ENCODE measurements at places on chromosomes 1 and 21.

DNA sequence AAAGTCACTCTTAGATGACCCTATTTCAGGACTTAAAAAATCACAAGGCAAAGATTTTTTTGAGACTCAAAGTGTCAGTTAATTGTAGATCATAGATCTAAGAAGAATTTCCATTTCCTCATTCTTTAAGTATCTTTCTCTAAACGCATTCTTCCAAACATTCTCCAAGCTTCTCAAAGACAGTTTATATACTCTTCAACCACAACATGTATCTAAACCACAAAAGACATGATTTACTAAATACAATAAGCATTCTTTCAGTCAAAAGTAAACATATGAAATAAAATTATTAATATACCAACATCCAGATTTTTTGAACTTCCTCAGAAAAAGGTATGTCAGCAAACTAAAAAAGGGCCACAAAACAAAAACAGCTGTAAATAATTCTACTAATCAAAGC lies 24.4 kb downstream of the RC3H1 start:
- no peak for DNase-seq

DNA sequence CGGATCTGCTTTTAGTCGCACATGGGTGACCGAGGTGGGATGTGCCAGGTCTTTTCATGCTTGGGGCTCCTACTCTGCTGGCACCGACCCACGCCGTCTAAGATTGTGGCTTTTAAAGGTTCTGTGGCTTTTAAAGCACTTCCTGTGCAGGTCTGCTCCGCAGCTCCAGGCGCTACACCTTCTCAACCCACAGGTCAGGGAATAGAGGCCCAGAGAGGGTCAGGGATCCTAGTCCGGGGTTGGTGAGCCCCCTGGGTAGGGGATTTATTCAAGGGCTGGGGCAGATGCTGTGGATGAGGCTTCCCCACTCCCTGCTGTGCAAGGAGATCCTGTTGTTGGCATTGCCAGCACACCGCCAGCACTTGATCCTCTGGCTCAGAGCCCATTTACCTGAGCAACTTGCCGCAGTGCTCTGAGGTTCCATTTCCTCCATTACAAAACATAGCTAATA lies 212.8 kb upstream of the RAB4A start:
- no peak for DNase-seq

- DNase-seq = no peak
Observed at GRCh38 chr1:240497908-240498307, 114.0 kb downstream of the GREM2 start.

GRCh38 chr1:183043872-183044854 lies 20.9 kb downstream of the LAMC1 start:
- DNase-seq = no peak

DNA sequence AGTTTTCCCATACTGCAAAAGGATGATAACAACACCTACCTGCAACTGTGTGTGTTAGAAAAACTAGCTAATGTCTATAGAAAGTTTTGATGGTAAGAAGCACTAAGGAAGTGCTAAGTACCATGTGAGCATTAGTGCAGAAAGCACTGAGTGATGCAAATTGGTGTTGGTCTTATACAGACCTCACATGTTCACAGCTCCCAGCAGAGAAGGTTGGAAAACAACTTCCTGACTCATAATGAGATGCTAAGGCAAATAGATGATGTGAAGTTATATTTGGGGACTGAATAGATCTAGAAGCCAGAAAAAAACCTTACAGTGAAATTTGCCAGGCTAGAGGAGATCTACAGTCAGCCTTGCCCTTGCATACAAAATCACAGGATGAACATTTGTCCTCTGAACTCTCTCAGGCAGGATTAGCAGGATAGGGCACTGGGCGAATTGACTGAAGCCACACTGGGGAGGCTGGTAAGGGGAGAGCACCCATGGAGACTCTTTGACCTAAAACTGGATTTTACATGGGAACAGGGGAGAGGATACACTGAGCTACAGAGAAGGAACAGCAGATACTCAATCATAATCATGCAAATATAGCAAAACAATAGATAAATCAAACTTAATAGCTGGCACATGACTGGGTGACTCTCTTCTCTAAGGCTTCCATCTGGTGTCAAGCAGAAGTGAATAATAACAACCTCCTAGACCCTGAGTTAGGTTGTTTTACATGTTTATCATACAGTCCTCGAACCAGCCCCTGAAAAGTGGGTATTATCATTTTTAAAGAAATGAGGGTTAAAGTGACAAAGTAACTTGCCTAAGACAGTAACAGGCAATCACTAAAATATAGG lies 61.3 kb downstream of the ASTN1 start:
- no peak for DNase-seq
